A549 treated with Mapracorat at 1 μM for 4 hours (cell line): ENCODE measurements at places on chromosomes 7 and 10. TPM values are rescaled to one million over a fixed set of nuclear protein-coding genes. Genes with fewer than 3 reads are reported as not detected.

GIMAP1 gene
- not detected in 5 replicates for total RNA-seq

CDH23 gene
- 1.9 to 2.7 TPM (median 2.5 TPM) in 5 replicates for total RNA-seq

AQP1 gene
- total RNA-seq = 0.34 to 0.72 TPM (median 0.66 TPM) in 5 replicates

SPDYE16 gene
- not detected in 5 replicates for total RNA-seq

PIP4K2A gene
- total RNA-seq = 18.6 to 25.4 TPM (median 20.2 TPM) in 5 replicates

MTURN gene
- 5.1 to 6.9 TPM (median 6.5 TPM) in 5 replicates for total RNA-seq

BMI1 gene
- 31.0 to 38.5 TPM (median 37.0 TPM) in 5 replicates for total RNA-seq

ZNF488 gene
- total RNA-seq = 11.5 to 14.5 TPM (median 13.2 TPM) in 5 replicates

TMEM196 gene
- total RNA-seq = not detected in 5 replicates

GNAI1 gene
- 27.4 to 33.6 TPM (median 32.0 TPM) in 5 replicates for total RNA-seq

SMO gene
- total RNA-seq = 10.9 to 16.2 TPM (median 13.6 TPM) in 5 replicates

GIMAP4 gene
- total RNA-seq = not detected in 5 replicates

IDI2 gene
- total RNA-seq = 0.10 TPM in 1 of 5 replicates, not detected in the others

ORC5 gene
- total RNA-seq = 24.8 to 29.1 TPM (median 28.1 TPM) in 5 replicates

MAT1A gene
- total RNA-seq = 0.05 to 0.28 TPM (median 0.05 TPM) in 3 of 5 replicates, not detected in the others

SAMD9L gene
- total RNA-seq = 0.39 to 0.74 TPM (median 0.46 TPM) in 5 replicates

CPA2 gene
- 0.09 TPM in 1 of 5 replicates, not detected in the others for total RNA-seq
